ENCODE measurements at places on chromosomes 1 and 21.

DNA sequence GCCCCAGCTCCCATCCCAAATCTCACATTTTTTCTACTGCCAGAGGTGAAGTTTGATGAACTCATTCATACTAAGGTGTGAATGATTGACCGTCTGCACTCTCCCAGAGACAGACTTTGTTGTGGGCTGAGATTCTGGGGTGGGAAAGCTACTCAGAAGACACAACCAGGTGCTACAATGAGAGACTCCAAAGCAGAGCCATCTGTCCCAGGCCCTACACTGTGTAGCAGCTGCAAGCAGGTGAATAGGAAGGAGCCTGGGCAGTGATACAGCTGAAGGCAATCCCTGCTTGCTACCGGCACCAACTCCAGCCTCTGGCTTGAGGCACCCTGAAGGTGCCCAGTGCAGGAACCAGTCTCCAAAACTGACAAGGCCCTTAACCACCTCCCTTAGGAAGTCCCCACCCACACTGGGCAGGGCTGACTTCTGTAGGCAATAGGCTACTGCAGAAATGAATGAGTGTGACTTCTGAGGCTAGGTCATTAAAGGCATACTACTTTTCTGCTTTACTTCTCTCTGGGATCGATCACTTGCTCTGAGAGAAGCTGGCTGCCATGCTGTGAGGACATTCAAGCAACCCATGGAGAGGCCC, 79.7 kb upstream of the RUNX3 start:
- DNase-seq, result no peak

DNA sequence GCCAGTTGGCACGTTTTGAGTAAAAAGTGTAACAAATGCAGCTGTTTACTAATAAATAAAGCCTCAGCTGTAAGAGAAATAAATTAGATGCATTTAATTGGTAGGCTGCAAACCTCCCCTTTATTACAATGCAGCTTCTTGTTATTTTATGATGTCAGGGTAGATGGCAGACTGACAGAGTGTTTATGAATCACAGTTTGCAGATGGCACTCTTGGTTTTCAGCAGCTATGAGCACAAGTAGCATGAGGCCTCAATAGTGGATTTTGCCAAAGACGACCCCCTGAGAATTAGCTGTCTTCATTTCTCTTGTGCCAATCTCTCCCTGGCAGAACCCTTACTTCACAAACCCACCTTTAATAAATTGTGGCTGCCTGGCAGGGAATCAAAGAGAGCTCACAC, 161.2 kb upstream of the C1orf87 start:
- DNase-seq, result no peak

DNA sequence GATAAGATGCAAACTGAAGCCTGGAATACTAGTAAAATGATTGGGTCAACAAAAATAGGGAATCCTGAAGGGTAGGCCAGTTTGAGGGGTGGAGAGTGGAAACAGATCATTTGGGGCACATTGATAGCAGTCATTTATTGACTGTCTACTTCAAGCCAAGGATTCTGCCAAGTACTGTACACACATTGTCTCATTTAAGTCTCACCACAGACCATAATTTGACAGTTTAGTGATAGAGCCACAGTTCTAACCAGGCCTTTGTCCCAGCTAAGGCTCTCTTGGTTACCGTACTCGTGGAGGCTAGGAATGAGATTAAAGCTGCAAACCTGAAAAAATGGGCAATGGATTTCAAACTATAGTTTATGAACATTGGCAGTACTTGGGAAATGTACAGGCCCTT, 11.2 kb downstream of the RBM15 start:
- no peak for DNase-seq

DNA sequence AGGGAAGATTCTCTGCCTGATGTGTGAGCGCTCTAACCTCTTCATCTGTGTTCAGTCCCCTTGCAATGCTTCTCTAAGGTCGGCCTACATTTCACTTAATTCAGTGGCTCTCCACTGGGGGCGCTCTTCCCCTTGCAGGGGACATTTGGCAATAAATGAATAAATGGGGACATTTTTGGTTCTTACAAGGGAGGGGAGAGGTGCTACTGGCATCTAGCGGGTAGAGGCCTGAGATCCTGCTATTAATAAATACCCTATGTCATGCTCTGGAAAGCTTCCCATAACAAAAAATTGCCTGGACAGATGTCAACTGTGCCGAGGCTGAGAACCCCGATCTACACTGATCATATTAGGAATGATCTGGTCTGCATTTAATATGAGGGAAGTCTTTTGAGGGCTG, 25.9 kb upstream of the DNAJC11 start:
- DNase-seq, result peak; percentile 42
